ENCODE measurements at places on chromosomes 4 and X.

- DNase-seq, result no peak
Observed at GRCh38 chrX:20263474-20263873, 3.2 kb downstream of the RPS6KA3 start.

GRCh38 chrX:67726018-67726417, 182.2 kb downstream of the AR start:
- no peak for DNase-seq

GRCh38 chr4:140123666-140124377, 30.2 kb downstream of the MAML3 start:
- DNase-seq, result no peak

DNA sequence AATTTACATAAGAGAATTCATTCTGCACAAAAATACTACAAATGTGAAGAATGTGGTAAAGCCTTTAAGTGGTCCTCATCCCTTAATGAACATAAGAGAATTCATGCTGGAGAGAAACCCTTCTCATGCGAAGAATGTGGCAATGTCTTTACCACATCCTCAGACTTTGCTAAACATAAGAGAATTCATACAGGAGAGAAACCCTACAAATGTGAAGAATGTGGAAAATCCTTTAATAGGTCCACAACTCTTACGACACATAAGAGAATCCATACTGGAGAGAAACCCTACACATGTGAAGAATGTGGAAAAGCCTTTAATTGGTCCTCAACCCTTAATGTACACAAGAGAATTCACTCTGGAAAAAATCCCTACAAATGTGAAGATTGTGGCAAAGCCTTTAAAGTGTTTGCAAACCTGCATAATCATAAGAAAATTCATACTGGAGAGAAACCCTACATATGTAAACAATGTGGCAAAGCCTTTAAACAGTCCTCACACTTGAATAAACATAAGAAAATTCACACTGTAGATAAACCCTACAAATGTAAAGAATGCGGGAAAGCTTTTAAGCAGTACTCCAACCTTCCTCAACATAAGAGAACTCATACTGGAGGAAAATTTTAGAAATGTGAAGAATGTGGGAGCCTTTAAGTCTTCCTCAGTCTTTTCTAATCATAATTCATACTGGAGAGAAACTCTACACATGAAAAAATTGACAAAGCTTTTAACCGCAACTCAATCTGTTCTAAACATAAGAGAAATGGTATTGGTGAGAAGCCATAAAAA, 37.4 kb downstream of the ZNF718 start:
- DNase-seq, result no peak

- no peak for DNase-seq
Observed at GRCh38 chrX:16659321-16659720, 9.4 kb downstream of the S100G start.

Data from NCI-H1436 (cell line).